ENCODE measurements at places on chromosomes 1 and 21. TPM values are rescaled to one million over a fixed set of nuclear protein-coding genes. Genes with fewer than 3 reads are reported as not detected.
A peak's percentile ranks its signal among the peaks of the same experiment; 100 is the strongest.

BLACAT1 gene
- 4.3 TPM for total RNA-seq

GRCh38 chr1:186828611-186829454 is at the start of gene PLA2G4A:
PLA2G4A (plus strand) TSS chr1:186828949; CDS start chr1:186854355, 25,406 bp downstream.
- H3K4me1 ChIP-seq = no peaks in the 10 kb centered on the region
- no peak within 1 kb of the TSS for H3K27ac ChIP-seq
- H3K36me3 ChIP-seq = no peaks in the 10 kb centered on the region
- no peaks in the 10 kb centered on the region for H3K27me3 ChIP-seq
- peak; percentile 78 for DNase-seq

GRCh38 chr1:228264090-228264829 is 56.4 kb downstream of the OBSCN start:
- no peaks in the 10 kb centered on the region for H3K4me1 ChIP-seq
- no peaks in the 10 kb centered on the region for H3K36me3 ChIP-seq
- no peaks in the 10 kb centered on the region for H3K27me3 ChIP-seq
- no peak overlapping the region for H3K4me3 ChIP-seq

GRCh38 chr1:153733970-153734369 is 6.1 kb downstream of the INTS3 start:
- H3K4me3 ChIP-seq = no peak overlapping the region
- no peaks in the 10 kb centered on the region for H3K36me3 ChIP-seq
- DNase-seq = no peak
- no peaks in the 10 kb centered on the region for H3K27me3 ChIP-seq
- H3K27ac ChIP-seq = peak overlapping the region; percentile 8
- H3K4me1 ChIP-seq = peaks cover 3% of the 10 kb centered on the region

- H3K36me3 ChIP-seq = no peaks in the 10 kb centered on the region
- peak; percentile 71 for DNase-seq
These were observed at the start of gene TTC34 for GRCh38 chr1:2801535-2802291. TTC34 (minus strand) TSS chr1:2801693; CDS start chr1:2800827, 866 bp downstream.

CLDN17 gene
- total RNA-seq = not detected

CSF1 gene
- 33.8 TPM for total RNA-seq

SLC6A17 gene
- total RNA-seq = 2.3 TPM

GRCh38 chr21:42243026-42243425 is 24.1 kb downstream of the ABCG1 start:
- H3K27me3 ChIP-seq = no peaks in the 10 kb centered on the region
- no peak overlapping the region for H3K27ac ChIP-seq
- H3K36me3 ChIP-seq = no peaks in the 10 kb centered on the region
- no peak overlapping the region for H3K4me3 ChIP-seq
- DNase-seq = peak; percentile 32

- DNase-seq = no peak
- no peaks in the 10 kb centered on the region for H3K27me3 ChIP-seq
- no peak overlapping the region for H3K4me3 ChIP-seq
- H3K36me3 ChIP-seq = no peaks in the 10 kb centered on the region
These were observed 240.3 kb downstream of the VAV3 start for GRCh38 chr1:107724648-107725047.

DNA sequence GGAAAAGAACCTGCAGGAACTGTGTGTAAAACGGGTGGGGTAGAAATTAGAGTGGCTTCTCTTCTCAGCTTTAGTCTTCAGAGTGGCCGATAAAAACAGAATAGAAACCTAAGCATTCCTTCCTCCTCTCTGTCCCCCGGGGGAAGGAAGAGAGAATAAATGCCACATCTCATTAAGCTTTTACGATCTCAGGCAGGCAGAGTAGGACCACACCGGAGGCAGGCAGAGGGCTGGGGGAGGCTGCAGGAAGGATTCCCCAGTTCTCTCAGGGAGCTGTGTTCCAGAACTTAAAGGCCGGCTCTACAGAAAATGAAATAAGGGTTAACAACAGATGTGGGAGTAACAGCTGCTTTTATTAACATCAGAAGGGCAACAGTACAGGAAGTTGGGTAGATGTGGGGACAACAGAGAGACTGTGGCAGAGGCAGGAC is 24.5 kb upstream of the MEF2D start:
- H3K4me3 ChIP-seq = no peak overlapping the region
- H3K4me1 ChIP-seq = no peaks in the 10 kb centered on the region
- no peak overlapping the region for H3K27ac ChIP-seq

GRCh38 chr1:2504225-2504948 is 22.0 kb downstream of the PANK4 start:
- DNase-seq = peak; percentile 64
- H3K27me3 ChIP-seq = peaks cover 4% of the 10 kb centered on the region
- H3K4me1 ChIP-seq = no peaks in the 10 kb centered on the region
- H3K27ac ChIP-seq = no peak overlapping the region

DNA sequence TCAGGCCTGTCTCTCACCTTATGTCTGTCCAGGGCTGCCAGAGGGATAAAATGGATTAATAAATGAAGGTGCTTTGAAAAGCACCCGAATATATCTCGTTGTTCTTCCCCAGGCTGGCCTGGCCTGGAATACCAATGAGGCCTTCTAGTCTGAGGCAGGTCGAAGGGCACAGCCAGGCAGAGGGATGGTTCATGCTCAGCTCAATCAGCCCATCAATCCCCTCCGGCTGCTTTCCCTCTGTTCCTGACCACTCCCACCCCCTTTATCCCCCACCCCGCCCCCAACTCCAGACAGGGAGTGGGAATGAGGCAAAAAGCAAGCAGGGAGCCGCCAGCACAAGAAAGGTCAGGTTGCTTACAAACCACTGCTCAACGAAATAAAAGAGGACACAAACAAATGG is 40.0 kb upstream of the PRELP start:
- DNase-seq = no peak
- H3K27me3 ChIP-seq = no peaks in the 10 kb centered on the region
- no peaks in the 10 kb centered on the region for H3K36me3 ChIP-seq
- no peak overlapping the region for H3K27ac ChIP-seq
- H3K4me1 ChIP-seq = peaks cover 2% of the 10 kb centered on the region

- peaks cover 2% of the 10 kb centered on the region for H3K27me3 ChIP-seq
- H3K27ac ChIP-seq = no peak overlapping the region
- no peaks in the 10 kb centered on the region for H3K36me3 ChIP-seq
- no peak overlapping the region for H3K4me3 ChIP-seq
These were observed 37.2 kb upstream of the SIM2 start for GRCh38 chr21:36661511-36662309.

DNA sequence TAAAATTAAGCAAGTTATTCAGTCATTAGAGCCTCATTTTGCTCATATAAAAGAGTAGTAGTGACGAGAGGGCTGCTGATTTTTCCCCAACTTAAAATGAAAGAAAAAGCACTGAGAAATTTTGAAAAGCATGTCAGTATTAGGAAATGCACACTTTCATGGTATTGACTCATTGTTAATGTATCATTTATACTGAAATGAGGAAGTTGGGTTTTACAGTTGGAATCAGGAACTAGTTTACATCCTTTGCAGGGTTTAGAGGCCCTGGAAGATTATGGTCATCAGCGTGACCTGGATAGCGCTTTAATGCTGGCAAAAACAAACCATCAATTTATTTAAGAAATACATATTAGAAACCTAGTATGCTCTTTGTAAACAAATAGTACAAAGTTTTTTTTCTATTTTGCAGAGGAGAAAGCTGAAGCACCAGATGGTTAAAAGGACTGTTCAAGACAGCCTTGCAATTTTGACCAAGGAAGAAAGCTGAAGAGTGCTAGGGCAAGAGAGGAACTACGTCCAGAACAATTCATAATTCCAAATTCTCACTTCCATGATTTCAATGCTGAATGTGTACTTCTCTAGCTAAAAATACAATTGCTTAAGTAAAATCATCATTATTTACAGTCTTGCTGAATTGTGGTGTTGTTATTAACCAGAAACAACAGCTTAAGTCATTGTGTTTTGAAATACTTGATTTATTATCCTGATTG is 94.8 kb upstream of the SGIP1 start:
- H3K27ac ChIP-seq = no peak overlapping the region
- H3K4me1 ChIP-seq = no peaks in the 10 kb centered on the region
- DNase-seq = no peak
- H3K36me3 ChIP-seq = no peaks in the 10 kb centered on the region

DNA sequence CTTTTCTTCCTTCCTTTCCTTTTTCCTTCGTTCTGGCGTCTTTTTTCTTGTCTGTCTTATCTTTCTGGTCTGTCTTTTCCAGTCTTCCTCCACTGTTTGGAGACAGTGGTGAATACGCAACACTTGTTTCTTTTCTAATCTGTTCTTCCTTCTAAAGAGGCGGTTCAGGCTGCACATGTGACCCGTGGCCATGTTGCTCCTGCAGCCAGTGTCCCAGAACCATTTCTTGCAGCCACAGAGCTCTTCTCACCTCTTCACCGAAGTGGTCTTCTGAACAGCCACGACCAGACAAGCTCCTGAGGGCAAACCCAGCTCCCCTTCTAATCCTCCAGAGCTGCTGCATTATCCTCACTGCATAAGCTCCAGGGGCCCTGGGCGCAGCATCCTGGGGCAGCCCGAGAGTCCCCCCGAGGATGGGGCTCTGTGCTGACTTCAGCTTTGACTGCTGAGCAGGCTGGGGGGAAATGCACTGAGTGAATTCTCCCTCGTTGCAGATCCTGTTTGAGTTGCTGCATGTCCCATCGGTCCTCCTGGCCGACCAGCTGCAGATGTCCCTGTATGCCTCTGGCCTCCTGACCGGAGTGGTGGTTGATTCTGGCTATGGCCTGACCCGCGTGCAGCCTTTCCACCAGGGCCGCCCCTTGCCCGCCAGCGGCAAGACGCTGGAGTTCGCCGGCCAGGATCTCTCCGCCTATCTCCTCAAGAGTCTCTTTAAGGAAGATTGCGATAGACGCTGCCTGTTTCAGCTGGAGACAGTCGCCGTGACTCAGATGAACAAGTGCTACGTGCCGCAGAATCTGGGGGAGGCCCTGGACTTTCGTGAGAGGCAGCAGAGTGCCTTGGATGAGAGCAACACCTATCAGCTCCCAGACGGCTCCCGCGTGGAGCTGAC is 70.4 kb downstream of the ACTL8 start:
- H3K4me1 ChIP-seq = no peaks in the 10 kb centered on the region
- H3K27me3 ChIP-seq = no peaks in the 10 kb centered on the region
- no peaks in the 10 kb centered on the region for H3K36me3 ChIP-seq
- no peak for DNase-seq

DNA sequence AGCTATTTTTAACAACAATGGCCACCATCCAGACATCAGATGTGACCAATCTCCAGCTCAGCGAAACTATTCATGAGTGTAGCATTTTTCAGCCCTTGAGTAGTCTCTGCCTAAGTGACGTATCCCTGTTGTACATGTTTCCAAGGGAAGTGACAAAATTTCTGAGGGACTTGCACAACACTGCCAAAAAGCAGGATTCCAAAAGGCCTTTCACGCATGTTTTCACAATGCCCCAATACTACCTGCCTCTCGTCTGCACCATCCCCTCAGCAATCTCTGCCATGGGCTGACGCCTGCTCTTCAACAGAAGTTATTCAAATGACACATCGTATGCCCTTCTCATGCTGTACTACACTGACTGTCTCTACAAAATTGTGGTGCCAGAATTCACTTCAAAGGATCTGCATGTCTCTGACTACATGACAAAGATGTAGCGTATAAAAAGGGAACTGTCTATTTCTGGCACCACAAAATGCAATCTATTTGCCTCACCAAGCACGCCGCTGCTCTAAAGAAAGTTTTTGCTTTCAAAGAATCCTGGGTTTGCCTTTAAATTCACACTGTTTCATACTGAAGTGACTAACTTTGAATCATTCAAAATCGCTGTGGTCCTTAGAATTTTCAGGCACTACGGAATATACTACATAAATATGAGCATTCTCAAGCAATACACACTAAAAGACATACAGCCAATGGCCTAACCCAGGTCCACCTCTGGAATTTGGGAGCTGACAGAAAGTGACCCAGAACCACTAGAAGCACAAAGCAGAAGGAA is 32.9 kb downstream of the JAK1 start:
- no peaks in the 10 kb centered on the region for H3K36me3 ChIP-seq
- H3K4me1 ChIP-seq = peaks cover 12% of the 10 kb centered on the region
- no peak for DNase-seq
- no peaks in the 10 kb centered on the region for H3K27me3 ChIP-seq
- no peak overlapping the region for H3K4me3 ChIP-seq

DNA sequence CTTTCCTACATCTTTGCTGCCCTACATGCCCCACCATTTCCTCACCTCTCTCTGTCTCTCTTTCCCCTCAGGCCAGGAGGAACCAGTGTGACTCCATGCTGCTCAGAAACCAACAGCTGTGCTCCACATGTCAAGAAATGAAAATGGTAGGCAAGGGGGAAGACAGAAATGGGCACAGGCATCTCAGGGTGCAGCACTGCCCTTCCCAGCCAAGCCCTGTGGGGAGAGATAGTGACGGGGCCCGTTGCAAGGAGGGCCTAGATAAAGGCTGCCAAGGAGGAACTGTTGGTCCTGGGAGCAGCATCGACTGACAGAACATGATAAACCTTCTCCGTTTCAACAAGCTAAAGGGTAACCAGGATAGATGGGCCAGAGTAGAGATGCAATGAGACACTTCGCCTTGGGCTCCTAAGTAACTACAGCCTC is 12.5 kb upstream of the PIGC start:
- no peaks in the 10 kb centered on the region for H3K27me3 ChIP-seq
- no peak for DNase-seq
- no peaks in the 10 kb centered on the region for H3K4me1 ChIP-seq
- H3K36me3 ChIP-seq = no peaks in the 10 kb centered on the region
- H3K27ac ChIP-seq = no peak overlapping the region
- no peak overlapping the region for H3K4me3 ChIP-seq

DNA sequence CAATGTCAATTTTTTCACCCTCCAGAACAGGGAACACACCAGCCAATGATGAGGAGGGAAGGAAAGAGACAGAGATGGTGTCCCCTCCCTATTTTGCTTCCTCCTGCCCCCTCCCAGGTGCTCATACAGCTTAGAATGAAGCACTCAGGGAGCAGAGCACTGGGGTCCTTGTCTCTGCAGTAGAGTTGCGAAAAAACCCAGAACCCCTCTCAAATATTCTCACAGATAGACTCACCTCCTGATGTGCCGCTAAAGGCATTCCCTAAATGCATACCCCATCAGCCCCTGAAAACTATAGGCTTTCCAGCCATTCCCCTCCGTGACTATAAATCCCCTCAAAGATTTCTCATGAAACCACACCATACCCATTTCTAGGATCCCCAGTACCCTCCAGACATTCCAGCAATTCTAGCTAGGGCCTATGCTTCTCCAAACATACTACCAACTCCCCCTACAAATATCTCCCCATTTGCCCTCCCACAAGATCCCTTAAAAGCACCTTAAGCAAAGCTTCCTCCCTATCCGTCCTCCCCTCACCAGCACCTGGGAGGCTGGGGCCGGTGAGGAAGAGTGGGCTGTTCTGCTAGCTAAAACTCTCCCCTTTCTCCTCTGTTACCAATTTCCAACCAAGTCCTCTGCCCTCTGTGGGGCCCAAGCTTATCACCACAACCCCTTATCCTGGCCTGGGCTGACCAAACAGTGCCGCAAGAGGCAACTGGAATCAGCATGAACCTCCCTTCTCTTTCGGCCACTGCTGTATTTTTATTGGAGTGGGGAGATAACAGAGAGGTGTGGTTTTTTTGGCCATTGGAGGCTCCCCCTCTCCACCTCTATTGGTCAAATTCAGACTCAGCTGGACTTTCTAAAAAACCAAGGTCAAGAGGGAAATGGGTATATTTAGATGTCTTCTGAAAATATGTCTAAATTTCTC is 54.7 kb downstream of the RHBG start:
- H3K27ac ChIP-seq = no peak overlapping the region
- DNase-seq = no peak
- H3K36me3 ChIP-seq = no peaks in the 10 kb centered on the region
- H3K27me3 ChIP-seq = peaks cover 71% of the 10 kb centered on the region
- H3K4me1 ChIP-seq = no peaks in the 10 kb centered on the region
- no peak overlapping the region for H3K4me3 ChIP-seq

RXFP4 gene
- not detected for total RNA-seq
